Astrocyte of the spinal cord (primary cell): ENCODE measurements at places on chromosomes 3 and 15.

DNA sequence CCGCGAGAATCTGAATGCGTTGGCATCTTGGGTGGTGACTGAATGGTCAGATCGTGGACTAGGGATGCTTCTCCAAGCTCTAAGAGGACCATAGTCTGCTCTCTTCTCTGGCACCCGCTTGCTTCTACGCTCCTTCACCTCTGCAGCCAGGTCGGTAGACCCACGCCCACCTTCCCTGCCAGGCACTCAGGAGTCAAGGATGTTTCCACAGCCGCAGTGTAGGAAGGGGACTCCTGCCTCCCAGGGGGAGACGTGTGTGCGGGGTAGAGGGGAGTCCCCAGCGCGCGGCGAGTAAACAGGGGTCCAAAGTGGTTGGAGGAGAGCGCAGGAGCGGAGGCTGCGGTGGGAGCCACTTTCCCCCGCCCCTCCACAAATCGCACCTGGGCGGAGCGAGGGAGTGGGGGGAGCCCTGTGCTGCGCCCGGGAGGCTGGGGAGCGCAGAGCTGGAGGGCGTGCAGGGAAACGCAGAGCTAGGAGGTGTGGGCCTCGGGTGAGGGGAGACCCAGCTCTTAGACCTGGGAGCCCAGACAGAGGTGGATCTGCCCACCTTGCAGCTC is 1.7 kb downstream of the LRRC3B start:
- DNase-seq = no peak

- peak; percentile 69 for DNase-seq
These were observed 6.6 kb upstream of the KBTBD8 start for GRCh38 chr3:66991459-66991858.

DNA sequence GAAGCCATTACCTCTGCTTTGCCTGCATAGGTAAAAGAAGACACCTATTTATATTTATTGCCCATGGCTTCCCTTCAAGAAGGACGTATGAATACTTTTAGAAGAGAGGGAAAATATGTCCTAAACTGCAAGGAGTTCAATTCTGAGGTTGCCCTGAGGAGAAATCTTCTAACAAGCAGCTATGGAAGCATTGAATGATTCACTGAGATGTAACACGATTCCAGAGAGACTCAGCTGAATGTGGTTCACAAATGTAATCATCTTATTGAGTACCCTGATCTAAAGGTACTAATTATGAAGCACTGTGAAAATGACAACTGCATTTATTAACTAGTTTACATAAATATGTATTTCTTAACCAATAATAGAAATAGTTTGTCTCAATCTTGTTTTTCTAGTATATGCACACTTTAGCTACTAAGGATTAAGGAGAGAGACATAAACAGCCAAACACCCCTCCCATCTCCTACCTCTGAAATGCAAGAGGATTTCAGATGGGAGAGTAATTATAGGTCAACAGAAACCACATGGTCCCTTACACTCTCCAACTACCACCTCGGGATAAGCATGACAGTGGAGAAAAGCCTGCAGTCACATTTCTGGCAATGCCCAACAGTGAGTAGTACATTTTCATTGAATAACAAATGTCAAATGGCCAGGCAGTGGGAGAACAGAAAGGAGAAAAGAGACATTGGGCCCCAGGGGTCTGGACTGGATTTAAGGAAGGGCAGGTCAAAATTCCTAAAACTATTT is 506.2 kb upstream of the IL12A start:
- DNase-seq = no peak

DNA sequence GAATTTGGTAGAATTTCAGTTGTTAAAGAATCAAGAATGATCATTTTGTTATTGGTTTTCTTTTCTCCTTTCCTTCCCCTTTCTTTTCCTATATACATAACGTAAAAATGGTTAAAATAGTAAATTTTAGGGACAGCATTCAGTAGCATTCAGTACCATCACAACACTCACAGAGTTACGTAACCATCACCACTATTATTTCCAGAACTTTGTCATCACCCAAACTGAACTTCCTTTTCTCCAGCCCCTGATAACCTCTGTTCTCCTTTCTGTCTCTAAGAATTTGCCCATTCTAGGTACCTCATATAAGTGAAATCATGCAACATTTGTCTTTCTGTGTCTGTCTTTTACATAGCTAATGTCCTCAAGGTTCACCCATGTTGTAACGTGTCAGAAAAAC is 165.3 kb downstream of the AKAP13 start:
- no peak for DNase-seq

- DNase-seq = peak; percentile 61
These were observed 116.0 kb upstream of the LRRN1 start for GRCh38 chr3:3683261-3683660.

- DNase-seq = no peak
These were observed 138.7 kb downstream of the FOXP1 start for GRCh38 chr3:71444861-71445259.

DNA sequence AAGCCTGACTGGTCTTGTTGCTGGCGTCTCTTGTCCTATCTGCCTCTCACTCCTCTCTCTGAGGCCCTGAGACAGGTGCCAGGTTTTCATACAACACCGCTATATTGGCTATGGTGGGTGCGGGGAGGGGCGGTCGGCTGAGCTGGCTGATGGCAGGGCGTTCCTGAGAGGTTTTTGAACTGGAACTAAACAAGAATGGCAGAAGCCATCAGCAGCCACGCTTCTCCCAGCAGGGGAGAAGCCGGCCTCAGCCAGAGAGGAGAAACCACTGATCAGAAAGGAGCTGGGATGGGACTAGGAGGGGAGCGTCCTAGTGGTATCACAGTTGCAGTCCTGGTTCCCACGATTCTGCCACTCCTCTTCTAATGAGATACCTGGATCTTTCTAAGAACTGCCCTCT is 89.9 kb upstream of the PRR23E start:
- DNase-seq = no peak

- peak; percentile 90 for DNase-seq
These were observed 191.9 kb upstream of the TSC22D2 start for GRCh38 chr3:150216041-150216811.

DNA sequence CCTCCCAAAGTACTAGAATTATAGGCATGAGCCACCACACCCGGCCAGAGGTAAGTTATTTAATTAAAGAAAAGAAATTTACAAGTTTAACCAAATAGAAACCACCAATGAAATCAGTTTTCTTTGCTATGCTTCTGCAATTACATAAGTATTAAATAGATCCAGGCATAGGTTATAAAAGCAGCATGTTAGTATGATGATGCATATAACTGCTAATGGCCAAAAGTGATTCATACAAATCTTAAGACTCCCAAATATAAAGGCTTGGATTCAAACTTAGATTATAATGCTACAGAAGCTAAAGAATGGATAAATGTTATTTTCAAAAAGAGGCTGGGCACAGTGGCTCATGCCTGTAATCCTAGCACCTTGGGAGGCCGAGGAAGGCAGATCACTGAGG is 32.8 kb upstream of the HDC start:
- no peak for DNase-seq

DNA sequence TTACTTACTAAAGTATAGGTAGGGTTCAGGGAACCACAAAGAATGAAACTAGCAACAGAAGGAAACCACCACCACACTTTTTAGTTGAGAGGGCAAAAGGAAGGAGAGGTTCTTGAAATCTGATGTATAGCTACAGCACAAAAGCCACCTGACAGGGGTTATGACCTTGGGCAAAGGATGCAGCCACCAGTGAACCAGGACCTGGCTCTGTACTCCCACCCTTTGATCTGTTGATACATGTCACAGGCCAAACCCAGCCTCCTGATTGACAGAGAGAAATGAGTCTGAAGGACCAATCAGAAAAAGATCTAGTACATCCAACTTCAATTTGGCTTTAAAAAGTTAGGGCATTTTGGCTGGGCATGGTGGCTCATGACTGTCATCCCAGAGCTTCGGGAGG is 20.0 kb upstream of the BLM start:
- DNase-seq = no peak

DNA sequence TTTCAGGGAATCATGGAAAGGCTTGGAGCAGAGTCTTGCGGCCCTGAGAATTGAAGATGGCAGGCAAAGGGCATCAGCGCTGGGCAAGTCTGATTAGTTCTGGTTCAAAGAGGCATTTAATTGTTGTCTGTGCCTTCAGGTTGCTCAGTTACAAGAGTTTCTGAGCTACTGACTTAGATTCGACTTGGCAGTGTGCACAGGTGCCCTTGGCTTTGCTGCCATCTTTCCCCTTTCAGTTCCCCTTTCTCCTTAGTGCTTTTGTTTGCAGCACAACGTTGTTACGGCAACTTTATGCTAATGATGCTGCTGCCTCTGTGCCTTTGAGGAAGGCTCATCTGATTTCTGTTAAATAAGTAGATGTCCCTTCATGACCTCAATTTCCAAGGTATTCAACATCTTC is 12.5 kb downstream of the P2RY14 start:
- no peak for DNase-seq

GRCh38 chr15:34128898-34129297 is 27.0 kb downstream of the PGBD4 start:
- DNase-seq = no peak

DNA sequence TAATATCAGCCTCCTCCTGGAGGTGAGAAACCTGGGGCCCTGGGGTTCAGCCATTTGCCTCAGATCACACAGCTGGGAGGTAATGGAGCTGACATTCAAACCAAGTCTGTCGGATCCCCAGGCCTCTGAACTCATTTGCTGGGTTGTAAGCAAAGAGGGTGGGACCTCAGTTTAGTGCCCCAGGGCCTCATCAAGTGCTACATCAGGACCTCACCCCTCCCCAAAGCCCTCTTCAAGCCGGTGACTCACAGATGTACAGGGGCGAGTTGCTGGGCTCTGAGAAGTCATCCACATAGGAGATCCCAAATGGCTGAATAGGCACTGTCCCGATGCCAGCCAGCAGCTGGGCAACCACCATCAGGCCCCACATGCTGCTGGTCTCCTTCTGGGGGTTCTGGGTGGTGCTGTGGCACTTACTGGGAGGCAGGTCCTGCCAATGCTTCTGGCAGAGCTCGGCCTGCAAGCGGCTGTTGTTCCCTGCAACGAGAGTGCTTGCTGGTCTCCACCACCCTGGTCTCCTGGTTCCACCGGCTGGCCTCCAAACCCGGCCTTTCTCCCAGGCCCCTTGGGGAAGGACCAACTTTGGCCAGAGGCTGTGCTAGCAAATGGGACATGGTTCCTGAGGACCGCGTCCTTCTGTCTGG is 59.2 kb upstream of the RAB6B start:
- no peak for DNase-seq

- DNase-seq = no peak
These were observed 177.3 kb downstream of the CDIN1 start for GRCh38 chr15:36756707-36757106.

- no peak for DNase-seq
These were observed 70.1 kb downstream of the CASR start for GRCh38 chr3:122253581-122253980.

- DNase-seq = peak; percentile 59
These were observed 15.9 kb downstream of the ATG7 start for GRCh38 chr3:11288021-11288491.
